Stimulated activated CD8-positive, alpha-beta memory T cell treated with anti-CD3 and anti-CD28 coated beads, Interleukin-2, amount 100 ng/mL, for 1 hour (primary cell): ENCODE measurements at places on chromosomes 13 and 19.

DNA sequence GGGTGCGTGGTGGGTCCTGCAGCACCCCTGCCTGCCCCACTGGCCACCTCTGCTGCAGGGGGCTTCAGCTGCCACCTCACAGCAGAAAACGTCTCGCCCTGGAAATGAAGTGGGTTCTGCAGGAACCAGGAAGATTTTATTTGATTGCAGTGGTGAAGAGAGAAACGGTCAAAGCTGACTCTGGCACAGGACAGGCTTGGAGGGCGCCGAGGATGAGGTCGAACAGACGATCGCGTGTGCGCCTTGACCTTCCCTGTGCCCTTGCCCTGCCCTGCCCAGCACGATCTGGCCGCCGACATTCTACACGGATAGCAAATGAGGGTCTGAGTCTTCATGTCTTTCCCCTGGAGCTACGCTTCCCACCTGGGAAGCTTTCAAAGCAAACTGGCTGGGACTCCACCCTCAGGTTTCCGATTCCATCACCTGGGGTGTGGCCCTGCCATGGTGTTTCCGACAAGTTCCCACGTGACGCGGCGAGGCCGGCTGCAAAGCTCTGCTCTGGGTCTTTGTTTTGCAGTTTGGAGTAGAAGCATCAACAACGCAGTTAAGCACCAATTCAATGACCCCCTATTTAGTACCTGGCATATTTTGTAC lies 50.3 kb upstream of the TUBGCP3 start:
- DNase-seq, result no peak

DNA sequence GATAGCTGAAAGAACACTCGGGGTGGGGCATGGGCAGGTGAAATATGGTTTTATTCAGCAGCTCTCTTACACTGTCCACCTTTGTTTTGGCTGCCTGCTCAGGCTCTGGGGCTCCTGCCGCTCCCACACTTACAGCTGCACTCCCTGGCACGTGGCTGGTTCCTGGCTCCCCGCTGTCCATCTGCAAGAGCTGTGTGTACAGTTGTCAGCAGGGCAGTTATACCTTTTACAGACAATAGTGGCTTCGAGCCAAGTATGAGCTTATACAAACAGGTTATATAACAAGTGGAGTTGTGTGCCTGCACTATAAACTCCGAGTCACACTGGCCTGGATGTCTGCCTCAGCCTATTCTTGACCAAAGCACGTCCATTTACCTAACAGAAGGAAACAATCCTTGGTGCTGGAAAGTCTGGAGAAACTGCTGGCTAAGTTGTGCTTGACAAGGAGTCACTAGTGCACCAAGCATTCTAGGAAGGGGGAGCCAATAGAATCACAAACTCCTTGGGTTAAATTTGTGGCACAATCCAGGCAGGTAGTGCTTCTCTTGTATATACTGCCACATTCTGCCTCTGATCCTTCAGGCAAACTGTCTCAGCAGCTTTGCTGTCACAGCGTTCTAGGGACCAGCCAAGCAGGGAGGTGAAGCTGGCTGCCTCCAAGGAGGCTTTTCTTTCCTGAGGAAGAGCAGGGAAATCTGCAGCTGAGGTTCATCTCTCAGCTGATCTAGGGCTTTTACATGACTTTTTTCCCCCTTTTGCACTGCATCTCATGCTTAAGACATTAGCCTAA lies 68.2 kb downstream of the NHLRC3 start:
- DNase-seq, result no peak

- no peak for DNase-seq
These were observed 836.2 kb downstream of the DACH1 start for GRCh38 chr13:71030784-71031183.

- no peak for DNase-seq
These were observed 9.0 kb downstream of the RASA3 start for GRCh38 chr13:114123448-114123847.

GRCh38 chr19:45276284-45276687 lies 25.2 kb downstream of the MARK4 start:
- DNase-seq, result no peak

GRCh38 chr19:42216653-42217519 lies 591 bp downstream of the DEDD2 start:
- DNase-seq, result no peak

- DNase-seq, result no peak
These were observed 1.5 kb upstream of the NRTN start for GRCh38 chr19:5803441-5803751.

DNA sequence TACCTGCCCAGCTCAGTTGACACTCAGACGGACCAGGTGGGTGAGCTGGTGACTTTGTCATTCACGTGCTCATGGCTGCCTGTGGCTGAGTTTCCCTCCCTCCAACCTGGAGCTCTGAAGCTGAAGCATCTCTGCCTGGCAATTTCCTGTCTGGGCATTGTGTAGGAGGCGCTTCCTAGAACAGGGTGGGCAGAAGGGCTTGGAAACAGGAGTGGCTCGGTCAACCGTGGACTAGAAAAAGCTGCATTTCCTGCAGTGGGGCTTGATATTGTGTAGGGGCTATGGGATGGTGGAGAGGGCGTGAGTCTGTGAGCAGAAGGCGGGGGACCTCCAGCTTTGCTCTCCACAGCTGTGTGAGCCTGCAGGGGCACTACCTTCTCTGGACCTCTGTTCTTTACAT lies 278.3 kb downstream of the TEX29 start:
- no peak for DNase-seq

- no peak for DNase-seq
These were observed 900.1 kb downstream of the PCDH9 start for GRCh38 chr13:66329988-66330451.

DNA sequence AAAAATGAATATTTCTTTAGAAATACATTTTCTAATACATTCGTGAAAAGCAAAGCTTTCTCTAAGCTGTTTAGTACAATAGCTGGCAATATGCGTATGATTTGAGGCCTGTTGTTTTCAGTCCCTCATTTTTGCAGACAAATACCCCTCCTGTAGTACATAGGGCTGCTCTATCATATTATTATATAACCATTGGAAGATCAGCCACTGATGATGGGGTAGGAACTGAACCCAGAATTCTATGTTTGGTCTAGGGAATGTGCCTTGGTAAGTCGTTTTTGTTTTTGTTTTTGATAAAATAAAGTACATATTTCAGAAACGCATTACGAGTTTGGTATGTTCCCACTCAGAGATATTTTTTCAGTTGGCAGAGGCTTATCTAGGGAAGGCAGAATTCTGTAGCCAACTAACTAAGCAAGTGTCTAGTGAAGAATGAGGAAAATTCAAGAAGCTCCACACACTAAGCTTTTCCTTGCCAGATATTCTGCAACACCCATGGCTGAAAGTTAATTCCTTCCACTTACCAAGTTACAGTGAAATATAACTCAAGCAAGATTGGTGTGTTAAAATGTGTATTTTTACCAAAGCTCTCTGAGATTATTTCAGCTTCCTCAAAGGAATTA lies 656.9 kb upstream of the MIR17HG start:
- no peak for DNase-seq

DNA sequence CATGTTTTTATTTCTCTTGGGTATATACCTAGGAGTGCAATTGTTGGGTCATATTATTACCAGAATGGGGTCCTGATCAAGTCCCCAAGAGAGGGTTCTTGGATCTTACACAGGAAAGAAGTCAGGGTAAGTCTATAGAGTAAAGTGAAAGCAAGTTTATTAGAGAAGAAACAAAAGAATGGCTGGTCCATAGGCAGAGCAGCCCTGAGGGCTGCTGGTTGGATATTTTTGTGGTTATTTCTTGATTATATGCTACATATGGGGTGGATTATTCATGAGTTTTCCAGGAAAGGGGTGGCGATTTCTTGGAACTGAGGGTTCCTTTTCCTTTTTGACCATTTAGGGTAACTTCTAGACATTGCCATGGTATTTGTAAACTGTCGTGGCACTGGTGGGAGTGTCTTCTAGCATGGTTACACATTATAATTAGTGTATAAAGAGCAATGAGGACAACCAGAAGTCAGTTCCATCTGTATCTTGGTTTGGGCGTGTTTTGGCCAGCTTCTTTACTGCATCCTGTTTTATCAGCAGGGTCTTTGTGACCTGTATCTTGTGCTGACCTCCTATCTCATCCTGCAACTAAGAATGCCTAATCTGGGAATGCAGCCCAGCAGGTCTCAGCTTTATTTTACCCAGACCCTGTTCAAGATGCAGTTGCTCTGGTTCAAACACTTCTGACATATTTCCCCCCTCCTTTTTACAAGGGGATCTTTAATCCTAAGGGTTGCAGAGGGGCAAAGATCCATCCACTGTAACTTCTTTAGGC lies 41.1 kb downstream of the CEACAM1 start:
- DNase-seq, result no peak

DNA sequence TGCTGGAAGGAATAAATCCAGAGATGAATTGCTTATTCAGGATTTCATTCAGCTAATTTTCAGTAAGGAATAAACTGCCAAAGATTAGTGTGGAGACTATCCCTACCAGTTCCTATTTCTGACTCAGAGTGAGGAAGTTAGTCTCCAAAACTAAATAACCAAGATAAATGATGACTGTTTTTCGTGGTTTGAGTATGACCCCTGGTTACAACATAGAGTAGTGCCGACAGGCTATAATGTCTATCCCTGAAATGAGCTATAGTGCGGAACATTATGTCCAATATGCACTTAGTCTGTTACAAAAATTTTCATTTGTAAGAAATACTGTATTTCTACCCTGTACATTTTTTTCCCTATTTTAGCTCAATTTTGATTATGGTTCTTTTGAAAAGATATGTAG lies 51.4 kb downstream of the NBEA start:
- no peak for DNase-seq

- no peak for DNase-seq
These were observed 4.7 kb upstream of the KBTBD7 start for GRCh38 chr13:41199079-41199478.

DNA sequence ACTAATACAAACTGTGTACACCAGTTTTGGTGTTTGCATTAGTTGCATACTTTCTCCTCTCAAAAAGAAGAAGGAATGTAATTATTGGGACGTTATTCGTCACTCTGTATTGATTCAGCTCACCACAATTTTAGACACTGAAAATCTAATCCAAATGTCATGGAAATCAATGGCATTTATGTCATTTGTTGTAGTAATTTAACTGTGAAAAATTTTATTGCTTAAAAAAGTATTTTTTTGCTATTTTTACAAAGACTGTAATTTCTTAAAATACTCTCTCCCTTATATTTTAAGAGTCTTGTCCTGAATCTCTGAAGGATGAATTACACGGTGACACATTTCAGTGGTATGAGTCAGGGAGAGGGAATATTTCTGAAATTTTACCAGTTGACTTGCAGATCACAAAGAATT lies 2117.6 kb downstream of the PCDH9 start:
- no peak for DNase-seq

- DNase-seq, result no peak
These were observed 7.9 kb downstream of the INTS6 start for GRCh38 chr13:51444922-51445321.

GRCh38 chr13:90116121-90116520 lies 1231.4 kb upstream of the MIR17HG start:
- no peak for DNase-seq

- no peak for DNase-seq
These were observed 1.6 kb downstream of the WDR88 start for GRCh38 chr19:33133438-33134031.

GRCh38 chr13:31965361-31966066 lies 66.1 kb upstream of the FRY start:
- DNase-seq, result no peak

DNA sequence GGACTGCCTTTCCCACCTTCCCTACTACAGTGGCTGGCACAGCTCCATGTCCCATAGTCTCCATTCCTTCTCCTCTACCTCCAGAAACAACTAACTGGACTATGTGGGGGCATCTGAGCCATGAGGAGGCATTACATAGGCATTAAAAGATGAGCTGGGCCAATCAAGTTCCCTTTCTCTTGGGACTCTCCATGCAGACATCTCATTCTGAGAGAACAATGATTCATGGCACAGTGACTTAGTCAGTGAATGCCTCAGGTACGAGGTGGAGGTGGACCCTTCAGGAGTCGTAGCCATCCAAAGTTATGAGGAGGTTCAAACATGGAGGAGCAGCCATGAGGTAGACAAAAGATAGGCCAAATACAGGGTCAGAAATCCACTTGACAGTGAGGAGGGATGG lies 70.0 kb downstream of the GPC6 start:
- DNase-seq, result no peak

DNA sequence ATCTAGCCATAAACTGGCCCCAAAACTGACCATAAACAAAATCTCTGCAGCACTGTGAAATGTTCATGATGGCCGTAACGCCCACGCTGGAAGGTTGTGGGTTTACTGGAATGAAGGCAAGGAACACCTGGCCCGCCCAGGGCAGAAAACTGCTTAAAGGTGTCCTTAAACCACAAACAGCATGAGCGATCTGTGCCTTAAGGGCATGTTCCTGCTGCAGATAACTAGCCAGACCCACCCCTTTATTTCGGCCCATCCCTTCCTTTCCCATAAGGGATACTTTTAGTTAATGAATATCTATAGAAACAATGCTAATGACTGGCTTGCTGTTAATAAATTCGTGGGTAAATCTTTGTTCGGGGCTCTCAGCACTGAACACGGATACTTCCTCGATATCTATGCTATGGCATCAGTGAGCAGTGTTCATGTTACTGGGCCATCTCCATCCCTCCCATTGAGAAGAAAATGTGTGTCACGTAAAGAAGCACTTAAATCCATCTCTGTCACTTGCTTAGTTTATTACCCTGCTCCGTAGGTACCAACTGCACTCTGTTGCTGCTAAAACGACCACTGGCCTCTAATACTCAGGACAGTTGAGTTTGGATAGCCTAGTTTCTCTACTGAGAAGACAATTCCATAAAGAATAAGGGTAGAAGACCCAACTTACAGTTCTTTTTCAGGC lies 5.3 kb downstream of the ATP7B start:
- DNase-seq, result no peak

- no peak for DNase-seq
These were observed 114.9 kb downstream of the PCCA start for GRCh38 chr13:100203696-100204367.

- DNase-seq, result no peak
These were observed 2.8 kb upstream of the CERS4 start for GRCh38 chr19:8206147-8207087.

- DNase-seq, result no peak
These were observed 17.8 kb downstream of the ZNF507 start for GRCh38 chr19:32363175-32363574.

DNA sequence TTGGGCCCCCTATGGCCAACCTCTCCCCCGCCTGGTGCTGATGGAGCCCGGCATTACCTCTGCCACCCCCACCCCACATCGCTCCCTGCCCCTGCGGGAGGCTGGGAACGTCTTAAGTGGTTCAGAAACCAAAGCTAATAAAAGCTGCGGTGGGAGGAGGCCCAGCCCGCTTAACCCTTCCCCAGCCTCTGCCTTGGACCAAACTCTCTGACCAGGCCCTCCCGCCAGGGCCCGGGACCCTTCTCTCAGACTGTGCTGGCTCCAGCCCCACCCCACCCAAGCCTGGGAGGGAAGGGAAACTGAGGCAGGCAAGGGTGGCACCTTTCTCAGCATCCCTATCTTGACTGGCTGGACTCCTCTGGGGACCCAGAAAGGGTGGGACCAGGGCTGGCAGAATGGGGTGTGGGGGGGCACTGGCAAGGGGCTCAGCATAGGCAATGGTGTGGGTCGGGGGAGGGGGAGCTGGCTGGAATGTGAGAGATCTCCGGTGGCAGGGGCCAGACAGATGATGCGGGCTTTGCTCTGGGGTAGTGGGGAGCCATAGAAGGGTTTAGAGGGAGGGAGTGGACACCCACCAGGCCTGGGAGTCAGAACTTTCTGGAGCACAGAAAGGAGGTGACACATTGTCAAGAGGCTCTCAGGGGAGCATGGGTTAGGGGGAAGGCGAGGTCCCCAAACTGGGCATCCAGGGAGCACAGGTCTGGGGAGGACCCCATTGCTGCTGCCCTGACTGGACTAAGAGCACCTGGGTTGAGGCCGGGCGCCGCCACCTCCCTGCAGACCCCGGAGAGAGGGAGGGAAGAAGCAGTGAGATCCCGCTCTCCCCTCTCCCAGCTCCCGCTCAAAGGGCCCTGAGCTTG lies 21.9 kb downstream of the SMIM24 start:
- no peak for DNase-seq
